Glomerular endothelial cell (primary cell): ENCODE measurements at places on chromosomes 12 and 14. TPM values are rescaled to one million over a fixed set of nuclear protein-coding genes. Genes with fewer than 3 reads are reported as not detected.

- no peak for DNase-seq
Measured at GRCh38 chr12:54442961-54443360, 23.9 kb upstream of the ITGA5 start.

Gene APOLD1
- 27.5 and 31.4 TPM in 2 replicates for total RNA-seq

DNA sequence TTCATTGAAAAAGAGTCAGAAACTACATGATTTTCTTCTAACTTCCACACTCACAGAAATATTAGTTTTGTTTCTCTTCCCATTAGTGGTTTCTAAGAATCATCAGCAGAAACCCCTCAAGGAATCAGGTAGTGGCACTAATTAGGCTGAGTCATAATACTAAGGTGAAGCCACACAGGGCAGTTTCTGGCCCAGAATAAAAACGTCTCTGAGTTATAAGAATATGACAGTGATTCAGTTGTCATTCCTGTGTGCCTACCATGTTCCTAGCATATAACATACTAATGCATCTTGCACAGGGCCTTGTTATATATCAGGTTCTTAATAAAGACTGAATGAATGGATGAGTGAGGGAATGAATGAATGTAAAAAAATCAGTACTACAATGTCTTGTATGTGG lies 206.0 kb upstream of the PLEKHG7 start:
- DNase-seq: no peak

- DNase-seq: peak; percentile 63
Measured at GRCh38 chr12:93526786-93527428, 45.6 kb upstream of the SOCS2 start.

Gene NRIP2
- not detected in 2 replicates for total RNA-seq

GRCh38 chr12:13288937-13289652 lies 92.6 kb downstream of the EMP1 start:
- no peak for DNase-seq

Gene TRHDE
- 1.5 and 2.9 TPM in 2 replicates for total RNA-seq

DNA sequence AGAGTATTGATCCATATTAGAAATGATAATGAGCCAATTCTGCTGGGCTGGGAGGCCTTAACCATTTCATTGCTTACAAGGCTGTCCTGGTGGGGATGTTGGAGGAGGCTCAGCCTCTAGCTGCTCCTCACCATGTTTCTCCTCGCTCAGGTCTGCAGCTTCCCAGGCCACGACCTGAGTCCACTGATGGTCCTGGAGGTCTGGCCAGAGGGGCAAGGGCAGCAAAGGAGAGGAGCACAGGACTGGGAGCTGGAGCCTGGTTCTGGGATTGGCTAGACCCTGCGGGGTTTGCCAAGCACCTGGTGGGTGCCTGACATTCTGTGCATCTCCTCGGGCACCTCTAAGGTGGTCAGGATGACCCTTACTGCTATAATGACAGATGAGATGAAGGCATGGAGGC lies 92.6 kb downstream of the KIF26A start:
- no peak for DNase-seq

DNA sequence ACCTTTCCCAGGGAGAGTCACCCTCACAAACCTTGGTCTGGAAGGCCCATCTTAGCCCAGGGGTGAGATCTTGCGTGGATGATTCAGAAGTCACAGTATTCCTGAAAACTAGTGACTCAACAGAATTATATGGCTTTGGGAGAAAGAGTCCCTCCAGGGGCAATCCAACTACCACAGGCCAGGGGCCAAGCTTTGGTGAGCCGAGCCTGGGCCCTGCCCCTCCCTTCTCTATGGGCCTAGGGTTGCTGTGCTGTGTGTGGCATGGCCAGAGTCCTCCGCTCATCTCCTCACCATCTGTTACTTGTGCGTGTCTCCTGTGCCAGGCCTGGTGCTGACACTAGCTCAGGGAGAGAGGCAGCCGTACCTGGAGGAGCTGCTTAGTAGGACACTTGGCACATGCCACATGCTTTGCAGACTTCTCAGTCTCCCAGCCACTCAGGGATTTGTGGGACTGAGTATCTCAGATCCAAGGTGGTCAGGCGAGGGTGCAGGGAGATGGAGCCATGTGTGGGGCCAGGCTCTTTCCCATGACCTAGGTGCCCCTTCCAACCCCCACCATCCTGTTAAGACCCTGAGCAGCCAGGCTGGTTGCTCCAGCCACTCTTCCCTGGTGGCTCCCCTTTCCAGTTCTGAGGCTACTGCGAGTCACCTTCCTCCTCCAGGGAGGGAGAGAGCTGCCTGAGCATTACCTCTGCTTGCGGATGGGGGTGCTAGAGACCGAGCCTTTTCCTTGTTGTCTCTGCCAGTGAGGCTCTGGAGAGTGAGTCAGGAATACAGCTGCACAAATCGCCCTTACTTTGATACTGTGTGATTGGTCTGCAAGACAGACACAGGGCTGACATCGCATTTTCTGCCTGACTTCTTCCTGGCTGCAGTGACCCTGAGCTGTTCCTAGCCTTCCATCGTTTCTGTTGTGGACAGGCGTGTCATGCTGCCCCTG lies 94.1 kb downstream of the SLC25A47 start:
- no peak for DNase-seq

DNA sequence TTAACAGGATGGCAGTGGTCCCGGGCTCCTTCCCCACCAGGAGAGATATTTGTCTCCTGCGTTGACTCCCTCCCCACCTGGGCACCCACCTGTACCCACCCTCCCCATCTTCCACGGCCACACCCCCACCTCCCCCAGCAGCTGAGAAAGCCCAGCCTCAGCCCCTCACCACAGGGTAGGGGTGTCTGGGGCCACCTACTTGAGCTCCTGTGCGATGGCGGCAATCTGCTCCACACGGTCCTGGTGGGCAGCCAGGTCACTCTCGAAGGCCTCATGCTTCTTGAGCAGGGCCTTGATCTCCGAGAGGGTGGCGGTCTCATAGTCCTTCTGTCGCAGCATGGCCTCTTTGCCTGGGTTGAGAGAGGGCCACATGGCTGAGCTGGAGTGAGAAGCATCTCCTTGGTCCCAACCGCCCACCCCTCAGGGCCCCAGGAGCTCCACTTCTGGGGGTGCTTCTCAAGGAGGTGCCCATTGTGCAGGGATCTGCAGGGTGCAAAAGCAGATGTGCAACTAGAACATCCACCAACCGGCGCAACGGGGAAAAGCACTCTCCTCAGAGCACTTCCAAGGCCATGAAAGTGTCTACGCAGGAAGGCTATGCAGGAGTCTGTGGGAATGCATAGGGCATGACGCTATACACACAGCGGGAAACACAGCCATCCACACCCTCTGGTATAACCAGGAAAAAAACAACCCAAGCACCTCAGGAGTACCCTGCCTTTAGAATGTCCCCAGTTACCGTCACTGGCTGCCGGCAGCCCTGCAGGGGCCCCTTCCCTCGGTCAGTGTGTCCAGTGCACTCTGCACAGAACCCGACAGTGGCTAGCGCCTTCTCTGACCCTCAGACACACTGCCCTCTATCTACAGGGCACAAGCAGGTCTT lies 92.6 kb upstream of the ZFP36L1 start:
- DNase-seq: no peak
